ENCODE measurements at places on chromosomes 1 and 21.

- no peak for DNase-seq
Measured at GRCh38 chr1:2073382-2074230, 23.4 kb downstream of the PRKCZ start.

- no peak for DNase-seq
Measured at GRCh38 chr1:79131626-79132025, 125.1 kb upstream of the ADGRL4 start.

- DNase-seq = no peak
Measured at GRCh38 chr1:20974951-20975350, 187.8 kb upstream of the HP1BP3 start.

- peak; percentile 19 for DNase-seq
Measured at GRCh38 chr1:32538887-32539583, at the start of gene ZBTB8A. ZBTB8A (plus strand) TSS chr1:32539427; CDS start chr1:32592932, 53,505 bp downstream.

DNA sequence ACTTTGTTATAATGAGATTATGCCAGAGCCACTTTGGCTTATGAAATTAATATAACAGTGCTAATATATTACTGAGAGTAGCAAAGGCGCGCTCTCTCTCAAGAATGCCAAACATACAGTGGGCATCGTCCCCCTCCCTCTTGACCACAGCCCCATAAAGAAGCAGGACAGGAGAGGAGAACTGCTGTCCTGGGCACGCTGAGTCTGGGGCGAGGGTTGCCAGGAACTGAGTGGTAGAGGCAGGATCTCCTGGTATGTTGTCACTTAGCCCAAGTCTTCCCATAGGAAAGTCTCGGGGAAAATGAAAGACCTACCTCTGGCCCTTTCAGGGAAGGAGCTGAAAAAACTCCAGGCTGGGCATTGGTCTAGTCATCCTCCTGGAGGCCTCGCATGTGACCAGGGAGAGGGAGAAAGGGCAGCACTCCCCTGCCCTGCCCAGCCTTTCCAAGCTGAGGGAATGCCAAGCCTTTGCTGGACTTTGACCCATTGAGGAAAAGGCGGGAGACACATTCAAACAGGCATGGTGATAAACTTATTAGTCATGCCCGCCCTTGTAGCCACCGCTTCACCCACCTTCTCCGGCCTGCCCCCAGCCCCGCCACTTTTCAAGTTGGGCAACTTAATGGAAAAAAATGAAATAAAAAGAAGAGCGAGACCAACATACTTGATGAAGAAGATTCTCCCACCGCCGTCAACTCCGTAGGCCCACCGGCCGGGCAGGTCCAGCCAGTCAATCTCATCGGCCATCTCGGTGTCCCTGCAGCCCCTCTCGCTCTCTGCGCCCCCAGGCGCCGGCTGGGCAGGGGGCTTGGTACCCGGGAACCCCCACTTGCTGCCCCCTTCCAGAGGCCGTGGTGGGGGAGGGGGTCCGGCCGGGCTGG, 17.4 kb upstream of the PLEKHA6 start:
- no peak for DNase-seq

- no peak for DNase-seq
Measured at GRCh38 chr1:197391303-197392226, 123.5 kb downstream of the CRB1 start.

All from suppressor macrophage treated with lipopolysaccharide for 4 hours (primary cell).